ENCODE measurements at places on chromosomes 3 and 15.

GRCh38 chr15:71743861-71744382 is 66.4 kb upstream of the NR2E3 start:
- peak; percentile 17 for DNase-seq

DNA sequence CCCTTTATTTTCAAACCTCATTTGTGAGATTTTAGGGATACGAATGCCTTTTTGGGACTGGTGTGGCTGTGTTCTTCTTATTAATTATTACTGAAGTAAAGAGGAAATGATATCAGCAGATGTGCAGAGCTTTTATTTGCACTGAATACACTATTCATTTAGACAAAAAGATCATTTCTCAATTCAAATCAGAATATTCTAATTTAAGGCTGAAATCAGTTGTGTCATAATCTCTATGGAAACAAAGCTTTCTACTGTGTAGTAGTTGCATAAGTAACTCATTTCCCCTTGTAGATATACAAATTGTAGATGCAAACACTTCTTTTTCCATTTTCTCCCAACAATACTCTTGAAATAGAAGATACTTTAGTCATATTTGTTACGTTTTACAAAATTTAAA is 56.0 kb downstream of the PDE8A start:
- DNase-seq, result peak; percentile 69

DNA sequence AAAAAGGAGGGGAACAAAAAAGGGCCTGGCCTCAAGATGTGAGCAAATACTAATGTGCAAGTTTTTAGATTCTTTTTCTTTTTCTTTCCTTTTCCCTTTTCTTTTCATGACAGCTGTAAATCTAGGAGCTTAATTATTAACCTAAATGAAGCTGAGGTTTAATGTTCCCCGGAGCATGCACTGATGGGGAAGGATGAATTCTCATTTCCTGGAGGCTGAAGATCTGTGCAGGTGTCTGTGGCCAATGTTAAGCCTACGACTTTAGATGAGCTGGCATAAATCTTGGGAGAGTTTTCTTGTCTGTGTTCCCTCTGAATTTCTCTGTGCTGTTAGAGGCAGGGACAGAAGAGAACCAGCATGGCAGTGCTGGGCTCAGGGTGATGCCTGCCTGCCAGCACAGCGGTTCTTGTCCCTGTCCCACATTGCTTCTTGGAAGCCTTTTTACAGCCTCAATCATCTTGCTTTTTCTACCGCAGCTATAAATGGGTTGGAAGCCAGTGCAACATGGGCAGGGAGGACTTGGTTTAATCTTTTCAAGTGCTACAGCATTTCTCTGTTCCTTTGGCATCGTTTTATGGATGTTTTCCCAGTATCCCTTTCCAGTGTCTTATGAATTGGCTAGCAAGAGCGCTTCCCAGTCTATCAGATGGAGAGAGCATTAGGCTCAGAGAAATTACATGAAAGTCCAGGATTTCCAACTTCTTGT is 119.1 kb downstream of the ATG7 start:
- no peak for DNase-seq

DNA sequence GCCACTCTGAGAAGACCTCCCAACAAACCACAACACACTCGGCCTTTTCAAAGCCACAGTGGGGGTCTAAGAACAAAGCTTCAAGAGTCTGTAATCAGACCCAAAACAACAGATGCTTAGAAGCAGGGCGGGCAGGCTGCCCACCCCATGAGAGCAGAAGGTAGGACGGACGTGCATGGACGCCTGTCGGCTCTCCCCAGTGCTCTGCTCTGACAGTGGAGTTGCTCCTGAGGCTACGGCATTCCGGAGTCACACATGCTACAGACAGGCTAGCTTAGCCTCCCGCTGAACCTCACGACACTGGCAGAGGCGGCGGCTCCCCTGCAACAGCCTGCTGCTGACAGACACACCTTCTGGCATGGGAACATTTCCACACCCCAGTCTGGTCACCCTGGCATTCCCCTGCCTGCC is 33.5 kb downstream of the SLCO2A1 start:
- DNase-seq, result no peak

DNA sequence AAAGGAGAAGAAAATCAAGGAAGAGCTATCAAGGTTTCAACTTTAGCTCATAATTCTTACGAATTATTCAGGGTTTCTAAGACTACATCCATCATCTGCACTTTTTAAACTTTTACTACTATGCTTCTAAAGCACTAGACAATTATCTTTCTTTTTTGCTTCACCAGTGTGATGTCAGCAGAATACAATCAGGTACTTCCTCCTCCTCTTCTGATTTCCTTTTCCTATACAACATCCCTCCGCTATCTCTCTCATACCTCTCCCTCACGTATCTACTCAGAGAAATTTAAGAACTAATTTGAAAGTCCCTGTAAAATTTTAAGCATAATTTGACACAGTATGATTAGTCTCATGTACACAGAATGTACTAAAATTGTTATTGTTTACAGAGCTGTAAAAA is 47.3 kb upstream of the USP50 start:
- no peak for DNase-seq

- DNase-seq, result no peak
These were observed 46.8 kb downstream of the DNAJC13 start for GRCh38 chr3:132464066-132464465.

- DNase-seq, result no peak
These were observed 32.3 kb downstream of the EXOG start for GRCh38 chr3:38528457-38528856.

DNA sequence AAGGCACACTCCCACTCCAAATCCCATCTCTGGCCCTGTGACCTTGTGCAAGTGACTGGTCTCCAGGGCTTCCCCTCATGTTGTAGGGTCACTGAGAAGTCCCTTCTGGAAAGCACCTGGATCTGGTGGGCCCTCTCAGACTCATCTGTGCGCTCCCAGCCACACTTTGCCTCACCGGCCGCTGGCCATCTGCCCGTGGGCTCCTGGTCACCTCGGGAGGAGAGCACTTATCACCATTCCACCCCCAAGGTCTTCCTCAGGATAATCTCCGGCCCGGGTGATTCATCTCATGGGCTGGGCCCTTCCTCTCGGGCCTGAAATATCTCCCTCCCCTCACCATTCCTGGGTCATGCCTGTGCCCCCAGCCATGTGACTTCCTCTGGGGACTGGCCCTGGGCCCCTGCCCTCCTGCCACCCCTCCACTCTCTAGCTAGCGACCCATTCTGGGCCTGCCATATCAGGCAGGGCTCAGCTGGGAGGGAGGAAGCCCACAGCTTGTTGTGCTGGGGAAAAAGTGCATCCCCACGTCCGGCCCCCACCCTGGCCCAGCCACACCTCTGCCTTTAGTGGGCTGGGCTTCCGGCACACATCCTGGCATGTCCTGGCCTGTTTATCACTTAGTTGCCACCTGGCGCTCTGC is 10.6 kb upstream of the WNT7A start:
- DNase-seq, result no peak

- no peak for DNase-seq
These were observed 32.1 kb downstream of the ZDHHC23 start for GRCh38 chr3:113979916-113980315.

DNA sequence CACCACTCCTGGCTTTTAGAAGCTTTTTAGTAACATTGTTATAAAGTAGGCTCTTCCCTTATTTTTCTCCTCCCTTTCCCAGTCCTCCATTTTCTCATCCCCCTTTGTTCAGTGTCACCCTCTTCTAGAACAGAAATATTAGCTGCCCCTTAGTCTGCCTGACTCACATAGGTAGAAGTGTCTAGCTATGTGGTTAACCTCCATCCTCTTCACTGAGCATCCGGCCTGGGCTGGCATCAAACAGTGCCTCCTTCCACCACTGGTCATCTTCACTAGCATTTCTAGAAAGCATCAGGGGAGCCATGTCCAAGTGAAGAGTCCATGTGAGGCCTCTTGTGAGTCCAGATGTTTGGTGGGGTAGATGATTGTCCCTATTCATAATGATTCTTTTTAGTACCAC is 70.0 kb upstream of the SKOR1 start:
- no peak for DNase-seq

DNA sequence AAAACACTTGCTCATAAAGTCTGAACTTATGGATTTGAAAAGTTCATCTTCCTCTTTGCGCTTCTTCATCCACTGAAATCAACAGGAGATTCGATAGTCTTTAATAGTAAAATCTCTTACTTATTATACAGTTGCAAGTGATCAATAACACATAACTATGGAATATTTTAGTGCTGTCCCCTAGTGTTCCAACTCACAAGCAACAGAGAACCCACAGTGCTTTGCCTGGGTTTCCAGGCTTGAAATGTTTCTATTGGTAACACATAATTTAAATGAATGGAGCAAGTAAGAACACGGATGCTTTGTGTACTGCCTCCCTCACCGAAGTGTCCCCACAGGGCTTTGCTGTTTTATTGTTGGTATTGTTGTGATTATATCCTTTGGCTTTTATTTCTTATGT is 93.5 kb downstream of the WDR72 start:
- no peak for DNase-seq

DNA sequence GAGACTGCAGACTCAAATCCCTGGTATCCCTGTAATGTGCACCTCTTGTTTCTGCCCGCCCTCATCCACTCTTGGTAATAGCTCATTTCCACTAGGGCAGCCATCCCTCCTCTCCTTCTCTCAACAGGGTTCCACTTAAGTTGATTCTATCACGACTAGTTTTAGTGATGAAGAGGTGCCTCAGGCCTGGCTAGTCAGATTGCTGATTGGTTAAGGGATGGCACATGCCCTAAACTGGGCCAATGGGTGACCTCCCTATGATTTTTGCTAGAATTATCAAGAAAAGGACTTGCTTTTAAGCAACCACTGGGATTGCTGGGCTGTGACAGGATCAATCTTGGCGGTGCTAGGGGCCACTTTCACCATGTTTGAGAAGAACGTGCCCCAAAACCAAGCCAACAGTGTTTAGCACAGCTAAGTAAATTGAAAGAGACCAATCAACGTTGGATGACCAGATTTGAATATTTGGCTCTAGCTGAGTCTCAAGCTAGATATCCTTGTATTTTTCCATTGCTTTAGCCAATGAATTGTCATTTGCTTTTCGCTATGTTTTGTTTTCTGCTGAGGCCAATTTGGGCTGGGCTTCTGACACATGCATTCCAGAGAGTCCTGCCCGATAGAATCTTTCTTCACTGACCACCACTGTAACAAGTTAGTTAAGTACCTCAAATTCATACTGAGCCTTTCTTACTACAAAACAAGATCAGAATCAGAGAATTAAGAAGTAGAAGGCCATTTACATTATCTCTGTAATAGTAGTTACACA is 131.0 kb downstream of the PDZRN3 start:
- DNase-seq, result no peak

- no peak for DNase-seq
These were observed 40.0 kb upstream of the ATP10A start for GRCh38 chr15:25903024-25903581.

- no peak for DNase-seq
These were observed 216.7 kb upstream of the CFAP20DC start for GRCh38 chr3:59266551-59266950.

- no peak for DNase-seq
These were observed 70.2 kb upstream of the ST8SIA2 start for GRCh38 chr15:92323525-92323924.

- DNase-seq, result no peak
These were observed 18.7 kb upstream of the KPNA1 start for GRCh38 chr3:122533480-122533879.

DNA sequence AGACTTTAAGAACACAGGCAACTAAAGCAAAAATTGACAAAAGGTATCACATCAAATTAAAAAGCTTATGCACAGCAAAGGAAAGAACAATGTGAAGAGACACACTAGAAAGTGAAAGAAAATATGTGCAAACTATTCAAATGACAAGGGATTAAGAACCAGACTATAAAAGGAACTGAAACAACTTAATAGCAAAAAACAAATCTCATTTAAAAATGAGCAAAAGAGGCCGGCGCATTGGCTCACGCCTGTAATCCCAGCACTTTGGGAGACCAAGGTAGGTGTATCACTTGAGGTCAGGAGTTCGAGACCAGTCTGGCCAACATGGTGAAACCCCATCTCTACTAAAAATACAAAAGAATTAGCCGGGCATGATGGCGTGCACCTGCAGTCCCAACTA is 14.4 kb downstream of the NGLY1 start:
- no peak for DNase-seq

DNA sequence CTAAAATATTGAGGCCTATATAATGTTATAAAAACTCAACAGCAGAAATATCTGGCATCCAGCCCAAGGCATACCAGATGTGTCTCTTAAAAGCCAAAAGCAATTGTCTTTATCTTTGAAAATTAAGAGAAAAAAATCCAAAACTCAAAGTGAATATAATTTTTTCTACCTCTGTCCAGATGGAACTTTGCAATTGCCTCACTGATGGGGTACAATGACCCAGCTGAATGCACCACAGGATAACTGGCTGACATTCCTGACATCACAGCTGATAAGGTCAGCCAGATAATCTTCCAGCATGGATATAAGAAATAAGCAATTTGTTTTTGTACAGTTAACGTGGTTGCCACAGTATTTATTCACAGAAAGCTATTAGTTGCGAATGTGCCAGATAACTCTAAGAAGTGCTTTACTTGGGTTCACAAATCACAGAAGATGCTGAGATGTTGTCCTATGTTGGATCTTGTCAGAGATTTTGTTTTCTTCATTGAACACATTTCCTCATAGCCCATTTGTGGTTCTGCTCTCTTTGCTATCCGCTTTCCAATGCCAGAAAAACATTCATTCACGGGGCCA is 566.9 kb upstream of the CCDC54 start:
- no peak for DNase-seq

GRCh38 chr3:54307566-54308180 is 185.3 kb downstream of the CACNA2D3 start:
- no peak for DNase-seq

- DNase-seq, result no peak
These were observed 54.2 kb downstream of the SLC25A36 start for GRCh38 chr3:140995881-140996280.

DNA sequence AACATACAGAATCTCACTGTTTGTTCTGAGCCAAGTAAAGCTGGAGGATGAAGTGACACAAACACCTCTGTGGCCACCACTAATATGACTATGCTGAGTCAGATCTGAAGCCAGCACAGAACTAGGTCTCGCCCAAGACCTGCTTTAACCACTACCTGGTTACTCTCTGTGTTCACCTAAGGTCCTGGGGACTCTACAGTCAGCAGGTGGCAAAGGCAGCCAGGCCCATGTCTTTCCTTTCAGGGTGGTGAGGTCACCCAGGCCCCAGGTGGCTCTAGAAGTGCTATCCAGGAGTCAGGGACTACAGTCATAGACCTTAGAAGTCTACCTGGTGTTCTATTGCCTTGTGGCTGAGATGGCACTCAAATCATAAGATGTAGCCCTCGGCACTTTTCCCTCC is 287.9 kb upstream of the ARRDC4 start:
- no peak for DNase-seq

GRCh38 chr3:7322957-7323669 is 462.2 kb downstream of the GRM7 start:
- no peak for DNase-seq
